ENCODE measurements at places on chromosomes 12 and 14.

- DNase-seq, result no peak
Measured at GRCh38 chr12:111444314-111444924, 38.7 kb downstream of the SH2B3 start.

DNA sequence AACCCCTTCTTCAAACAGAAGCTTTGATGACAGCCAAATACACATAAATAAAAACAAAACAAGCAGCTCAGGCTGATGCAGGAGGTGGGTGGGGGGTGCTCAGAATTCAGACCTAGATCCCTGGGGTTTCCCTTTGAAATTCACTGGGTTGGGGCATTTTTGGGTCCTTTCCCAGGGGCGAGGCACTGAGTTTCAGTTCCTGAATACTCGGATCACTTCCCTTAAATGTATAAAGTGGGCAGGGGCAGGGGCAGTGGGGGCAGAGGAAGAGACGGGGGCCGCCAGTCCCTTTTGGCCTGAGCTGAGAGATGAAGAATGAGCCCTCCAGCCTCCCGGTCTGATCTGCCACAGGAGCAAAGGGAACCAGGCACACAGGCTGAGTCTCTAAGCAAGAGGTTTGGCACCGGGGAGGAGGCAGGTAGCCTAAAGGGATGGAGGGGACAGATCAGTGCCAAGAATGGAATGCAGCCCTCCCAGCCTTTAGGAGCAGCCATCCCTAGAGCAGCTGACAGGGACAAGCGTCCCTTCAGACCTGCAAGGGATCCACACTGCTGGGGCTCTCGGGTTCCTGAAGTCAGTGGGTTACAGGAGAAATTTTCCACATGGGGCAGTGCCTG, 20.3 kb downstream of the KDM2B start:
- no peak for DNase-seq

- DNase-seq, result no peak
Measured at GRCh38 chr12:16844875-16845274, 238.9 kb upstream of the LMO3 start.

GRCh38 chr12:110426406-110426805, 22.9 kb upstream of the ANAPC7 start:
- DNase-seq, result no peak

DNA sequence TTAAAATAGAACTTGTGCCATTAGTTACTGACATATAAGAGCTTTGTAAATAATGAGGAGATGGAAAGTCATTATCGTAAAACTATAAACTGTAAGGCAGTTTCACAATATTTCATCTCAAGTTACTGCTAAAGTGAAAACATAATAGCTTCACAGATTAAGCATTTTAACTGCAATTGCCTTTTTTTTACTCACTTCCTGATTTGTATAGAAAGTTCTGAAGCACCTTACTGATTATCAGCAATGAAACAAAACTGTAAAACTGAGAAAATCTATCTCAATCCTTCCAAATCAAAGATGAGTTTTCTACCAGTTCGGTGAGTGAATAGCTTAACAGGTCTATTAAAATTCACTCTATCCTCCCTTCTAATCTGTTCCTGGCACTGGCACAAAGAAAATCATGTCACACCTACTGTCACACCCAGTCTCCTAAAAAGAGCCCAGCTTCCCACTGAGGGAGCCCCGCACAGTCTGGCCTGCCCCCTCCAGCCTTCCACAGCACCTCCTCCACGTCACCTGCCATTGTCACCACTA, 161.4 kb upstream of the ABCD2 start:
- DNase-seq, result no peak

DNA sequence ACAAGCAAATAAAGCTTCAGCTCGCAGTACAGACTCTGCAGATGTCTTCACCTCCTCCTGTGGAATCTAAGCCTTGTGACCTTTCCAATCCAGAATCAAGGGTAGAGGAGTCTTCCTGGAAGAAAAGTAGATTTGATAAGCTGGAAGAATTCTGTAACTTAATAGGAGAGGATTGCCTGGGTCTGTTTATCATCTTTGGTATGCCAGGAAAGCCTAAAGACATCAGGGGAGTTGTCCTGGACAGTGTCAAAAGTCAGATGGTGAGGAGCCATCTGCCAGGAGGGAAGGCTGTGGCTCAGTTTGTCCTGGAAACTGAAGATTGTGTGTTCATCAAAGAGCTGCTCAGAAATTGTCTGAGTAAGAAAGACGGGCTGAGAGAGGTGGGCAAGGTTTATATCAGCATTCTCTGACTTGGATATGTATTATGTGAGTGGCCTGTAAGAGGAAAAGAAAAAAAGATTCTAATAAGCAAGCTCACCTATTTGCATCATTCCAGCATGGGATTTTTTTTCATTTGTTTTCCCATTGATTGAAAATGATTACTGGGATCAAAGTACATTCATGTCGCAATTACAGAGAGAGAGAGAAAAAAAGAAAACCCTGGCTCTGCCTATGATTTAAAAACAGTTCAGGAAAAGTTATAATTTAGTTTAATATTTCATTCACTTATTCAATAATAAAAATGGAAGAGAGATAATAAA, 767 bp downstream of the REP15 start:
- no peak for DNase-seq

GRCh38 chr12:108129017-108129812, at the start of gene WSCD2:
WSCD2 (plus strand) TSS chr12:108129288; CDS start chr12:108195833, 66,545 bp downstream.
- DNase-seq, result no peak

DNA sequence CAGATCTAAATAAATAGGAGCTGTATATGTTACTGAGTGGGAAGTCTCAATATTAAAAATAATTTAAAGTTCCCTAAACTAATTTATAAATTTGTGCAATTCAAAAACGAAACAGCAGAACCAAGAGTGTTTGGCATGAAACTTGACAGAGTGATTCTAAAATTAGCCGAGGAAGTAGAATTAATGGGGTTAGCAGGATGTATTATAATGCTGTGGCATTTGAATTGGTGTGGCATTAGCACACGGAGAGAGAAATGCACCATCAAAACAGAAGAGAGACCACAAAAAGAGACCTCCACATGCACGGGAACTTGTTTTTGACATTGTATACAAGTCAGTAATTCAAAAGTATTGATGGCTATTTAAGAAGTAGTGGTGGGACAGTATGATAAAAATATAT, 366.0 kb upstream of the RGS6 start:
- no peak for DNase-seq

DNA sequence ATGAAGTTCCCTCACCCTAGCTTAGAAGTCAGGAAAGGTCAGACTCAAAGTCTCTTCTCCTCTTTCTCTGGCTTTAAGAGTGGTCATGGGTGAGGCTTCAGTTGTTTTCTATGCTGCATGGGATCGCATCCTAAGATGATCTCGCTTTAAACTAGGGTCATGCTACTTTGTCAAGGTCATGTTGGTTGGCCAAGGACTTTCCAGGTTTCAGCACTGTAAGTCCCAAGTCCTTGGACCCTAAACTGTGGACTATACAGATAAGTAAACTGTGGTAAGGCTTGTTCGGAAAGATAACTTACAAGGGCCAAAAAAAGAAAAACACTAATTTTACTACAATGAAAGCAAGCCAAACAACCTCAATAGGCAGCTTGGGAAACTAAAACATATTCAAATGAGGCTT, 17.4 kb downstream of the HAL start:
- DNase-seq, result no peak

- DNase-seq, result no peak
Measured at GRCh38 chr12:26817183-26817591, 15.8 kb downstream of the ITPR2 start.

DNA sequence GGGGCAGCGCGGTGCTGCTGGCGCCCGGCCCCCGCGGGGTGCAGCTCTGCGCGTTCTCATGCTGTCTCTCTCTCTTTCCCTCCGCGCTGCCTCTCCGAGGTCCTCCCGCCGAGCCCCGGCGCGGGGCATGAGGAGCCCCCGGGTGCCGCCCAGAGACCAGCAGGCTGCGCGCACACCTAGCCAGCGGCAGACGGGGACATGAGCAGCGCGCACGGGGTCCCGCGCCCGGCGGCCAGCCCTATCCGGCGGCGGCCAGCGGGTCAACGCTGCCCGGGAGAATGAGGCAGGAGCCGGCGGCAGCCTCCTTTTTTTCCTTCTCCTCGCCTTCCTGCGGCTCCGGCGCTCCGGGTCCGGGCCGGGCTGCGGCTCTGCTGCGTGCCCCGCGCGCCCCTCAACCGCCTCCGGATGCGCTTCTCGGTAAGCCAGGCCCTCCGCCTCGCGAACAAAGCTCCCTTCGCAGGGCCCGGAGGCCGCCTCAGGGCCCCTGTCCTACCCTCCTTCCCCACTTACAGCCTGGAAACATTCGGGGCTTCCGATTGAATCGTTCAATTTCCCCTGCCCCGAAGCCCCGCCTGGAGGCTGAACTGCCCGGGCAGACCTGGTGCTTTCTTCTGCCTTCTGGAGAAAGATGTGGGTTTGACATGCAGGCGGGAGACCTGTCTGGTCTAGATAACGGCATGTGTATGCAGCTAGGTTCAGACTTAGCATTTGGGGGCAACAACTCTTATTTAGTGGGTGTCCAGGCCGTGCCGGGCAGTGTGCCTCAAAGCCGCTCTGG, at the start of gene TUNAR:
Gene TUNAR, plus strand, starts transcription at position 72 of the 778 bp plus-strand sequence.
- DNase-seq, result no peak

- peak; percentile 80 for DNase-seq
Measured at GRCh38 chr14:106564058-106564643, 1037.8 kb downstream of the TMEM121 start.

GRCh38 chr12:53659571-53659981, 16.3 kb downstream of the ATP5MC2 start:
- no peak for DNase-seq

DNA sequence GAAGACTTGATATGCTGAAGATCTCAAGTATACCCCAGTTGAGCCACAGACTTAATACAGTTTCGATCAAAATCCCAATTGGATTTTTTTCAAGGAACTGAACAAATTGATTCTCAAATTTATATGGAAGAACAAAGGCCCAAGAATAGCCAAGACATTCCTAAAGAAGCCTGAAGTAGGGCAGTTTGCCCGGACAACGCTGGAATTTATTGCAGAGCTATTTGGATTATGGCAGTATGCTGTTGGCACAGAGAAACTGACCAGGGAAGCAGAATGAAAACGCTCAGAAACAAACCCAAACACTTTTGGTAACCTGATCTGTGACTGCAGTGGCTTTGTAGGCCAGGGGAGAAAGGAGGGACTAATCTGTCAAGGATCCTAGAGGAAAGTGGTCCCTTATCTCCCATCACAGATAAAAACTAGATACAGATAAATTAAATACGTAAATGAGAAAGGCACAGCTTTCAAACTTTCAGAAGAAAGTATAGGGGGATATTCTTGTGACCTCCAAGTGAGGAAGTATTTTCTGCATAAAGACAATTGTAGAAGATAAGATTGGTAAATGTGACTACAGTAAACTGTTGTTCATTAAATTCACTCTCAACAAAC, 35.9 kb upstream of the GSC start:
- DNase-seq, result no peak
